Fibroblast of skin of right biceps (primary cell): ENCODE measurements at places on chromosomes 7 and 10.

- DNase-seq, result no peak
Measured at GRCh38 chr7:105205592-105206237, 183.0 kb downstream of the SRPK2 start.

GRCh38 chr10:8767591-8767990 is 713.1 kb downstream of the GATA3 start:
- DNase-seq, result no peak

GRCh38 chr7:137852108-137852507 is 5.3 kb upstream of the DGKI start:
- DNase-seq, result no peak

- DNase-seq, result no peak
Measured at GRCh38 chr7:14773729-14774271, 128.8 kb downstream of the DGKB start.

GRCh38 chr10:7445474-7446185 is 34.8 kb upstream of the SFMBT2 start:
- no peak for DNase-seq

GRCh38 chr10:84335516-84335915 is 7.1 kb downstream of the CCSER2 start:
- DNase-seq, result no peak

DNA sequence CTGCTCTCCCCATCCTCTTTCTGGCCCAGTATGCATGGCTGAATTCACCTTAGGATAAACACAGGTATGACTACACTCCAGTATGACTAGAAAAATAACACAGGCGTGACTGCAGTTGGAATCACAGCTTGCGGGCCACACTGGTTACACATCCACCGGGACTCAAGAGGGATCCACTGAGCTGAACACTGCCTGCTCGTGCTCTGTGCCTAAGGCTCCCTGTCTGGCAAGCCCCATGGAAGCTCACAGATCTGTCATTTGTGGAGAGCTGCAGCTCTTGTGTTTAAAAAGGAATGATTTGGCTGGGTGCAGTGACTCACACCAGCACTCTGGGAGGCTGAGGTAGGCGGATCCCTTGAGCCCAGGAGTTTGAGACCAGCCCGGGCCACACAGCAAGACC is 26.8 kb downstream of the VOPP1 start:
- peak; percentile 80 for DNase-seq

- DNase-seq, result peak; percentile 37
Measured at GRCh38 chr7:776992-777727, 50.1 kb upstream of the PRKAR1B start.

DNA sequence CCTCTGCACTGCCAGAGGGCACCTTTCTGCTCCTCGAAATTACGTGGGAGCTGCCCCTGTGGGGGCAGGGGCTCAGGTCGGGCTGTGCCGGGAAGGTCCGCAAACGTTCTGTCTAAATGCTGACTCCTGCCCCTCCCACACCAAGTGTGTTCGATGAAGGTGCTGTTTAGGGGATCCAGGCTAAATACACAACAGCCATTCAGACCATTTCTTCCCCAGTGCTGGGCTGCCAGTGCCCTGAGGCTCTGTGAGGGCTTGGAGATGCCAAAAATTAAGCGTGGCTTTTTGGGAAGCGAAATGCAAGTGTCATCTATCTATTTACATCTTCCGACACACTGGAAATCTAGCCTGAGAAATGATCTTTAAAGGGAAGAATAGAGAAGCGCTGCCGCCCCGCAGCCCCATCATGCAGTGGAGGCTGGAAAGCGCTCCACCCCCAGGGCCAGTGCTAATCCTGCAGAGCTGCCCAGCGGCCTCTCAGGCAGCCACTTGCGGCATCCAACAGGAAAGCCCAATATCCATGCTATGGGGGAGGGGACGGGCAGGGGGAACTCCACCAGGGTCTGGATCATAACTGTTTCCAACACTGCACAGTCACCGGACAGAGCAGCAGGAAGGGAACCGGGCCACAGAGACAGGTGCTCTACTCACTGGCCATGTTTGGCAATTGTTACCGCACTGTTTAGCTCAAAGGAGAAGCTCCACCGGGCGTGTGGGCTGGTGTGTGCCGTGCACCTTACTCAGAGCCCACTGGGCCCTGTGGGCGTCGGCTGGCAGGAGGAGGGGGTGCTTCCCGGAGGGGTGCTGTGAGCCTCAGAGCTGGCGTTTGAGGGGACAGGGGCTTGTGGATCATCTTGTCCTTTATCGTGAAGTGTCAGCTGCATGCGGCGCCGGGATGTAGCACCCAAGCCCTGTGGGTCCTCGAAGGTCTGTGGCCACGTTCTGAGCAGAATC is 205.5 kb downstream of the DNAJB6 start:
- no peak for DNase-seq

DNA sequence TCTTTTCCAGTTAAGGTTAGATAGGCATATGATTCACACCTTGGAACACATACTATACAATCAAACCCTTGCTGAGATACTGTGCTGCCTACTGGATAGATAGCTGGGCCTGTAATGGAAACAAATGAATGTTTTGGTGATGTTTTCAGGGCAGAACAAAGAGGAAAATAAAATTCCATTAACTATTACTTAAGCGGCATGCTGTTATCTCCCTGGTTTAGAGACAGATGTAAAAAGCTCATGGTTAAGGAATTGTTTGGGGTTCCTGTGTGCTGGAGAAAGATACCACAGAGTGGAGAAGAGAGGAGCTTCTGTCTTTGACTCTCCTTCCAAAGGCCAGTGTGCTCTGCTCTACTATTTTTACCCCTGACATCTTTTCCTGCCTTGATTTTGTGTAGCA is 341.1 kb downstream of the PLXDC2 start:
- no peak for DNase-seq

GRCh38 chr7:26618449-26618848 is 245.9 kb downstream of the SKAP2 start:
- DNase-seq, result no peak

DNA sequence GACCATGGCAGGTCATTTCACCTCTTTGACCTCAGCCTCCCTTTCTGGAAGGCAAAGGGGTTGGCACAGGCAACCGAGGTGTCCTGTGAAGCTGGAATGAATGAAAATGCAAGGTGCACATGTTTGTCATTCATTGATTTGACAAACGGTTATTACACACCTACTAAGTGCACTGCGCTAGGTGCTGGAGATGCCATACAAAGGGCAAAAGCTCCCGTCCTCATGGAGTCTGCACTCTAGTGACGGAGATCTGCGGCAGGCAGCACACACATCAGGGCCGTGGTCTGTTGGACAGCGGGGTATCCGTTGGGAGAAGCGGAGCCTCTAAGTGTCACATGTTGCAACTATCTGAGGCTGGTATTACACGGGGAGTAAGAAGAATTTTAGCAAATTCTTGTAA is 44.2 kb downstream of the PRF1 start:
- no peak for DNase-seq

GRCh38 chr7:69126896-69127479 is 471.3 kb upstream of the AUTS2 start:
- no peak for DNase-seq

GRCh38 chr10:92789067-92789466 is 59.3 kb upstream of the EXOC6 start:
- DNase-seq, result no peak

GRCh38 chr10:43082087-43082486 is 5.2 kb downstream of the RET start:
- no peak for DNase-seq

DNA sequence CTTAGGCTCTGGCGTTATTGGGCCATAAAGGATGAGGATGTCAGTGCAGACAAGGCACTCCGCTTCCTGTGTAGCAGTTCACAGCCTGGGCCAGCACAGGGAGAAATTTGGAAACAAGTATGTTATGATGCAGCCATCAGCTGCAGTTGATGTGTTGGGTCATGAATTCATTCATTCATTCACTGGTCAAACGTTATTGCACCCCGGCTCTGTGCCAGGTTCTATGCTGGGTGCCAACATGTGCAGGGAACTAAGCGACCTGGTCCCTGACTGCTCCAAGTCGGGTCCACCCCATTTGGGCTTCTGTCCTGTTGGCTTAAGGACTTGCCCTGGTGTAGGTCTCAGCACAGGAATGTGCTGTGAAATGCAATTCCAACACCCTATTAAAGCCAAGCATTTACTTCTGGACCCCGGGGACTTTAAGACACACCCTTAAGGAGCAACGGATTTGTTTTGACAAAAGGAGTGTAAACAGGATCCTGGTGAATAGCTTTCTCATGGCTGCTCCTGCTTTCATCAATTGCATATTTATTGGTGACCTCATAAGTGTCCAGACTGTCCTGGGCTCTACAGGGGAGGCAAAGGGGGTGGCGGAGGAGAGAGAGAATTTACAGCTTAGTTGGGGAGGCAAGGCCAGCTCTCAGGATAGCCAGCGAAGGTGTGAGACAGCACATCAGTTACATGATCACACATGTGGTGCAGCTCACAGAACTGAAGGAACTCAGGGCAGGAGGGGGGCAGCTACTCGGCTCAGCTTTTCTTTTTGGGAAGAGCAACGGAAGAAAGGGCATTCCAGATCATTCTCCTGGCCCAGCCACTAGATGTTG is 158.6 kb downstream of the GRK5 start:
- DNase-seq, result no peak

DNA sequence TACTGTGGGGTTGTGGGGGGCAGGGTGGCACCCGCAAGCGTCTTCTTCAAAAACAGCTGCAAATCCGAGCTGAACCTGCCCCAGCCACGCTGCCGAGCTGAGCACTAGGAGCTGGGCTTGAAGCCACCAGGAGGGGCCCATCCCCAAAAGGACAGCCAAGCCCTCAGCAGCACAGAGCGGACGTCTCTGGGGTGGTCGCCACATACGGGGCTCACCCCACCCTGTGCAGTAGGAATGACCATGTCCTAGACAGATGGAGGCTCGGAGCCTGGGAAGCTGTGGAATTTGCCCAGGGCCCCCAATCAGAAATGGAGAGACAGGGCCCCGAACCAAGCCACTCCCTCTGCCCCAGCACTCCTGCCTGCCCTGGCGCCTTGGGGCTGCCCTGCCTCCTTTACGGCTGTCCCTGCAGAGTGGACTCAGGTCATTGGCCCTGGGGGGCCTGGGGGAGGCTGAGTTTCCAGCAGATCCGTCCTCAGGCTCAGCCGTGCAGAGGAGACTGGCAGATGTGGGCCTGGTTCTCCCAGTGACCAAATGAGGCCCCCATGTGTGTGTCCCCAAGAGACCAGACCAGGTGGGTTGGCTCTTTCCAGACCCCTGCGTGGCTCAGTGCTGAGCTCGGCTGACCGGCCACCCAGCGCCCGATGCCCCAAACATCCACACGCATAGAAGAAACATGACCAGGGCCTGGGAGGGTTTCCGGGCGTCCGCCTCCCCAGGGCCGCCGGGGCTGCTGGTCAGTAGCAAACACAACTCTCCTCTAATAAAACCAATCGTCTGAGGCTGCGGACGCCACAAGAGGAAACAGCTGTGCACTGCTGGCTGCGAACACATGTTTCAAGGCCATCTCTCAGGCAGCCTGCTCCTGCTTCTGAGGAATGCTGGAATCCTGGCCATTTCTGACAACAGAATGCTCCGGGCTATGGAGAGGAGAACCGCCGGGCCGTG is 54.9 kb downstream of the PDGFA start:
- DNase-seq, result peak; percentile 22
